Activated naive CD4-positive, alpha-beta T cell (primary cell): ENCODE measurements at places on chromosomes 6 and 20.

DNA sequence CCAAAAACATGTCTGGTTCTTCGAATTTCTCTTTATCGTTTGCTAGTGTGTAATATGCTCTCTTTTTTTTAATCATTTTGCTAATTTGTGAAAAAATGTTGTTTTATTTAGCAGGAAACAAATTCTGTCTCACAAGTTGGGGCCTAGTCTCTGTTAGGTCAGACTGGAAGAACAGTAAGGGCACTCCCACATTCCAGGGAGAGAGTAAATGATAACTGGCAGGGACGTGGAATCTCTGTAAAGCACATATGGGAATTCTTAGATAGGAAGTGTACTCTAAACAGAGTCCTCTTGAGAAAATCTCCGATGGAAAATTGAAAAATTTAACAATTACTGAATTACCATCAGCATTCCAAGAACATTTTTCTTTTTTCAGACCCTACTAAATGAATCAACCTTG lies 16.4 kb upstream of the CCDC28A start:
- DNase-seq: no peak

DNA sequence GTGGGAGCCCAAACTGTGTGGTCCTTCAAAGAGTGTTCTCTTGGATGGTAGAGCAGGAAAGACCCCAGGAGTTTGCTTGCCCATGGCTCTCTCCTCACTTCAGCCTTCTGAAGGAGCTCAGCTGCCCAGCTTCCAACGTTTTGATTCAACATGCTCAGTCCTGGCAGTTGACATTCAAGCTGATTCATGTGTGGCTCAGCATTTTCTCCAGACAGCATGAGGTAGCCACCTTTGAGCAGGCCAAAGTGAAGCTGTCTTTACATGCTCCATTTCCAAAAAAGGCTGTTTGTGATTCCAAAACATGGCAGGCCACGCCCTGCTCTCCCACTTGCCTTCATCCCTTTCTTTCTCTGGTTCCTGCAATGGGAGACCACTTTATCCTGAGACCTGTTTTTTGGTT lies 280.2 kb downstream of the TBC1D7 start:
- DNase-seq: no peak

DNA sequence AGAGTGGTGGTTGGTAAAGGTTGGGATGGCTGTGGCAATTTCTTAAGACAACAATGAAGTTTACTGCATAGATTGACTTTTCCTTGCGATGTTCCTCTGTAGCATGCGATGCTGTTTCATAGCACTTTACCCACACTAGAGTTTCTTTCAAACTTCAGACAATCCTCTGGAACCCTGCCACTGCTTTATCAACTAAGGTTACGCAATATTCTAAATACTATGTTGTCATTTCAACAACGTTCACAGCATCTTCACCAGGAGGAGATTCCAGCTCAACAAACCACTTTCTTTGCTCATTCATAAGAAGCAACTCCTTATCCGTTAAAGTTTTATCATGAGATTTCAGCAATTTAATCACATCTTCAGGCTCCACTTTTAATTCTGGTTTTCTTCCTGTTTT lies 161.2 kb upstream of the NRSN1 start:
- no peak for DNase-seq

DNA sequence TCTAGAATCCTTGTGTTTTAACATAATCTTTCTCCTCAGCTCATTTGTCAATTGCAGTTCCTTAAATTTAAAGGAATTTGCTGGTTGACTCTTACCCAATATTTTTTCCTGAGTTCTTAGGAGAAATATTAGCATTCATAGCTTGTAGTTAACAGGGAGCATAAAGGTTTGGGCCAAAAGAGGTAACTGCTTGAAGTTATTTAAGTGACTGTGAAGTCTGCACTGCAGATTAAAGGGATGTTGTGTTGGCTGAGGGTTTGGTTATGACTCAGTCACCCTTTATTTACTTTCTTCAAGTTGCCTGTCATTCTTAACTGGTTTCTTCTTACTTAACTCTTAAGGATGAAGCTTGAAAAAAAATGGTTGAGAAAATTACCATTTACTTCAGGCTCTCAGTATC lies 220.3 kb upstream of the LAMP5 start:
- DNase-seq: no peak

GRCh38 chr20:40481743-40482458 lies 207.1 kb downstream of the MAFB start:
- no peak for DNase-seq

- no peak for DNase-seq
Observed at GRCh38 chr6:80341330-80341729, 234.9 kb downstream of the BCKDHB start.

- DNase-seq: no peak
Observed at GRCh38 chr20:51902933-51903332, 100.6 kb upstream of the SALL4 start.

- DNase-seq: no peak
Observed at GRCh38 chr6:82740072-82740471, 325.6 kb downstream of the UBE3D start.

GRCh38 chr6:142925575-142926110 lies 19.3 kb downstream of the HIVEP2 start:
- DNase-seq: no peak

GRCh38 chr6:21158149-21158548 lies 435.4 kb upstream of the SOX4 start:
- DNase-seq: no peak

DNA sequence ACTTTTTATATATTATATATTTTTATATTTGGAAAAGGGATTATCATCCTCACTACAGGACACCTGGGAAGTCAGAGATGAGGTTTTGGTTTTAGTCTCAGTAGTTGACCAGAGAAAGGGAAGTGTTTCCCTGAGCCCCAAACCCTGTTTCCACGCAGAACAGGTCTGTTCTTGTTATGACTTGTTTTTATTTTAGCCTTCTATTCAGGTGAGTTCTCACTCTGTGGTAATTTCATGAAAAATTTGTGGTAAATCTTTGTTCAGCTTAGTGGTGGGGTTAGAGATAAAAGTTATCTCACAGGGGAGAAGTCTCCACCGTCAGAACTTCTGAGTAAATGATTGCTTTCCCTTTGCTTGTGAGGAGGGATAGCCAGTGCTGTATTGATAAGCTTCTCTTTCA lies 224.9 kb downstream of the FARS2 start:
- no peak for DNase-seq

DNA sequence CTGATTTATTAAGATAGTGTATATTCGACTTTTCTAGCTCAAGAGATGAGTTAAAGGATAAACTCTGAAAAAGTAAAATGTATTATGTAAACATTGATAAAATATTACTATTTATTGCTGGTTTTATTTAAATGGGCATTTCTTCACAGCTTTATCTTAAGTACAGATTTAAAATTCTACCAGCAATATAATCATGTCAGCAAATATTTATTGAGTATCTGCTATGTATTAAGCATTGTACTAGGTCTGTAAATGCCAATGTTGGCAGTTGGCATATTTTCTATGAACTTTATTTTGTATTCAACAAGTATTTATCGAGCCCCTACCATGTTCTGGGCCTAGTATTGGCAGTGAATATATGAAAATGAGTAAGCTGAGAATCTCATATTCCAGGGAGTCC lies 231.0 kb downstream of the FARS2 start:
- DNase-seq: no peak

GRCh38 chr6:150866991-150867501 lies 1.5 kb downstream of the MTHFD1L start:
- no peak for DNase-seq

DNA sequence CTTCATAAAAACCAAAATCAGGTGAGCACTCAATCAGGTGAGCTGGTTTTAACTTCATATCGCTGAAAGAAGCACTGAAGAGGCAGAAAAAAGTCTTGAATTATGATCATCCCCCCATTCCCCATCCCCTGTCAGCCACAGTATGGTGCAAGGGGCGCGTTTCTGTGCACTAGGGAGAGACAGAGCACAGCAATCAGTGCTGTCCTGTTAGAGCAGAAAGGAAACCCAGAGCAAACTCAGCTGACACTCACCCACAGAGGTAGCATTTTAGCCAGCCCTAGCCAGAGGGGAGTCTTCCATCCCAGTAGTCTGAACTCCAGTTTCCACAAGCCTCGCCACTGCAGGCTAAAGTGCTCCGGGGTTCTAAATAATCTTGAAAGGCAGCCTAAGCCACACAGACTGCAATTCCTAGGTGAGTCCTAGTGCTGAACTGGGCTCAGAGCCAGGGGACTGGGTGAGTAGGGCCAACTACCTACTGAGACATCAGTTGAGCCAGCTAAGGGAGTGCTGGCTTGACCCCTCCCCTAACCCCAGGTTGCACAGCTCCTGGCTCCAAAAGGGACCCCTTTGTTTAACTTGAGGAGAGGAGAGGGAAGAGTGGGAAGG lies 1352.6 kb upstream of the GJE1 start:
- no peak for DNase-seq

- DNase-seq: no peak
Observed at GRCh38 chr6:117481926-117482239, 591 bp upstream of the DCBLD1 start.

DNA sequence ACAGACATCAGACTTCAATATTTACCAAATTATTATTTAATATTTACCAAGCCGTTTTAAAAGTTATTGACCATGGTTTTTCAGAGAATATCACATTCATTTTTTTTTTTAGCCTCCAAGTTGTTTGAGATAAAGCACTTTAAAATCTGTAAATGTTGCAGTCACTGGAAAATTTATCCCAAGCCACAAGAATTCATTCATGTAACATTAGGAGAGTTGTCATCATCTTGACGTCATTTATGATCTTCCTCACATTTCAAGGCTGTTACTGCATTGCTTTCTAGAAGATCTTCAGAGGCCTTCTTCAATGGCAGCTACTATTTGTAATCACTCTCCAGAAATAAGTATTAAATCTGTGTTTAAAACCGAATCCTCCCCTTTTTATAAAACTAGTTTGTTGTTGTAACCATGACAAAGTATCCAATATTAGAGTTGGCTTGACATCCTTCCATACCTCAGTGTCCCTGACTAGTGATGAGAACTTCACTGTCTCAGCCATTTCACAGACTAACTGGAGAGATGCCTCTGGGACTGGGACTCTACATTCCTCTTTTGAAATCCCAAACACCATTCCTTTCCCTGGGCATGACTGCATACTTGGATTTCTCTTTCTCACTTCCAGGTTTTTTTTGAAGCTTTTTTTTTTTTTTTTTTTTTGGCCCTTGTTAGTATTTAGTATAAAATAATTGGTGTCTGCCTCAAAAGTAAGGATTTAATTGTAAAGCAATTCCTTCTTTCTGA lies 100.1 kb downstream of the ZFAND3 start:
- no peak for DNase-seq

GRCh38 chr20:31953556-31954148 lies 1.8 kb upstream of the PDRG1 start:
- DNase-seq: no peak

DNA sequence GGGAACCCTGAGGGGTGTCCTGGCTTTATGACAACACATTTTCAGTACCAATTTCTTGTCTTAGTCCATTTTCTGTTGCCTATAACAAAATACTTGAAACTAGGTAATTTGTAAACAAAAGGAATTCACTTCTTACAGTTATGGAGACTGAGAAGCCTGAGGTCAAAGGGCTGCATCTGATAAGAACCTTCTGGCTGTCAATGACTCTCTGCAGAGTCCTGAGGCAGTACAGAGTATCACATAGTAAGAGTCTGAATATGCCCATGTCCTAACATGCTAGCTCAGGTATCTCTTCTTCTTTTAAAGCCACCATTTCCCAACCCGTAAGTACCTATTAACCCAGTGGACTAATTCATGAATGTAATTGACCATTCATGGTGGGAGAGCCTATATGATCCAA lies 1458.6 kb upstream of the EYS start:
- no peak for DNase-seq

- no peak for DNase-seq
Observed at GRCh38 chr6:26172608-26172968, 85.4 kb downstream of the HFE start.

DNA sequence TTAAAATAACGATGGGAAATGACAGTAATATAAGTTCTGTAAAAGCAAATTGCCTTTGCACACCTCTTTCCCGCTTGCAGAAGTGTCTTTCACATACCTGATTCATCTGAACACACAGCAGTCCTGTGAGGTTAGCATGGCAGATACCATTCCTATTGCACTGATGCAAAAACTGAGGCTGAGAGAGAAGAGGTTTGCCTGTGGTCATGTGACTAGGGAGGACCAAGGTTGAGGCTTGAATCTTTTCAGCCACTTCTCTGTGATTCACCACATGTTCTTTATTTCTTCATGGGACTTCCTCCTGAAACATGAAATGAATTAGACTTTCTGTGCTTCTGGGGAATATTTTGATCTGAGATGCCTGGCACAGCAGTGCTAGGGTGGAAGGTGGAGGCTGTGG lies 92.9 kb downstream of the VEGFA start:
- no peak for DNase-seq

- DNase-seq: no peak
Observed at GRCh38 chr6:160662429-160662828, 1.6 kb downstream of the LPA start.

DNA sequence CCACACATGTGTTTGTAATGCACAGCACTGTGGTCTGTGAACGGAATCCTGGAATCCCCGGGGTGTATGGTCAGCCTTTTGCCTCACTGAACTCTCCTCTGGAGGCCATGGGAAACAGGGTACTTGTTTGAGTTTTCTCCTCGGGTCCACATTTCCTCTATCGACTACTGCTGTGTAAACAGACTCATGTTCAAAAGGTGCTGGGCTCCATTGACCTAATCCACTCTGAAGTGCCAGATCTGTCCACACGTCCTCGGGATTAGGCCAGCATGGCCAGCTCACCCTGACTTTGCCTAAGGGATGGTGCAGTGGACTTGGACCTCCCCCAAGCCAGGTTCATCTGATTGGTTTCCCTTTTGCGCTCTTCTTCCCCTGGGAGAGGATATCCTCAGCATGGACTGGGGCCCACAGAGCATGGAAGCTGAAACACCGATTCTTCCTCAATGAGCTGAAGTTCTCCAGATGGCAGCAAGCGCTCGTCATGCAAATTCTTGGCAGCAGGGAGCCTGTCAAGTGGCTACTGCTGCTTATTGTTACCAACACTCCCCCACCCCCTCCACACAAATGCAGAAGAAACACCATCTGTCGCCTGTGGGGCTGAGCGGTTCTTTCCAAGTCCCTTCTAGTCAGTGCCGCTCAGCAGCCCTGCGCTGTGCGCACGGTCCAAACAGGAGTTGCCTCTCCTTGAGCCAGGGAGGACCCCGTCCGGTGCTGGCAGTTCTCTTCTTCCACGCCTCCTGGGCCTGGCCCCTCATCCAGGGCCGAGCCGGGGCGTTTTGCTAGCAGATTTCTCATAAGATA lies 292.6 kb upstream of the MARCKS start:
- DNase-seq: no peak

DNA sequence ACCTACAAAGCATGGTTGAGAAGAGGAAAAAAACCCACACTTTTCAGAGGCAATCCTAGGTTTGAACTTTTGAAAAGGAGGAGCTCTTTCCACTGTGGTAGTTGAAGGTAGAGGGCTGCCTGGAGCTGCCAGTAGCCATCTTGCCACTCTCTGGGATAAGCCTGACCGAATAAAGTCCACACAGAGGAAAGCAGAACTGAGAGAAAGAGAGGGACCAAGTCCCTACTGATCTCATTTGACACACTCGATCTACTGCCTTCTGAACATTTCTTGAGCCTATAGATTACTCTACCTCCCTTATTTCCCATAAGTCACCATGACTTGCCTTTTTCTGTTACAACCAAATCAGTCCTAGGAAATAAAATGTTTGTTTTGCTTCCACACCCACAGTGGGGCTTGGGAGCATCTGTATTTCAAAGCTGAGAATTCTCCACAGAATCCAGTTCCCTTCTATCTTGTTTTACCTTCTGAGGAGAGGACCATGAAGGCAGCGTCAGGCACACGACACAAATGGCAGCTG lies 147.0 kb upstream of the PTPRK start:
- no peak for DNase-seq
